CD4-positive, alpha-beta T cell treated with Interleukin-17A for 1 hour (primary cell): ENCODE measurements at places on chromosomes 2 and 18.

DNA sequence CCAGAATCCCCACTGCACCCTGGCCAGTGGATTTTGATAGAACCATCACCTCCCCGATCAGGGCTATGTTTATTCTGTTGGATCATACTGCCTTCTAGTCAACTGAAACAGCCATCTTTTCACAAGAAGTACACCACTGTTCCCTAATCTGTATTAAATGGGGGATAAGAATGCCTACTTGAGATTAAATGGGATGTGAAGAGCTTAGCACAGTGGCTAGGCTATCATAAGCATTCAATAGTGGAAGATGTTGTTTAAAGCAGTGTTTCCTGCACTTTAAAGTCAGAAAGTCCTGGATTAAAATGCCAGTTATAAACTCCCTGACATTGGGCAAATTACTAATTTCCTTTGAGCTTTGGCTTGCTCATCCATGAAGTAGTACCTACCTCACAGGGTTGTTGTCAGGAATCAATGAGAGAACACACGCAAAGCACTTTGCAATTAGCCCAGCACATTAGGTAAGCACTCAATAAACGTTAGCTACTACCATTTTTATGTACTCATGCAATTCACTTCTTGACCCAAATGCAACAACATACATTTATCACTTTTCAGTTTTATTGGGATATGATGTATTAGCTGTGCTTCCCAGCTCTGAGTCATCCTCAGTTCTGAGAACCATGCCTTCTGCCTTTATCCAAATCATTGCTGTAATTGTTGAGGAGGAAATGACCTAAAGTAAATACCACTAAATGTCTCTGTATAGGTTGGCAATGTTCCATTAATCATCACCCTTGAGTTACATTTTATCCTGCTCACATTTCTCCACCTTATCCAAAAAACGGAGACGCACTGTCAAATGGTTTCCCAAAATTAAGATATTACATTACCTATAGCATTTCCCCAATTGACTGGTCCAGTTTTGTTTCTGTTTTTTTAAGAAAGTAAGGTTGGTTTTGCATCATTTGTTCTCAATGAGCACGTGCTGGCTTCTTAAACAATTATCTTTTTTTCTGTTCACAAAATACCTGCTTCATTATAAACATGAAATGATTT is 2.1 kb downstream of the TMEM247 start:
- DNase-seq, result no peak

- no peak for DNase-seq
Observed at GRCh38 chr2:207110310-207110709, 55.4 kb downstream of the KLF7 start.

- DNase-seq, result peak; percentile 4
Observed at GRCh38 chr2:226136739-226137138, 662.9 kb downstream of the IRS1 start.

DNA sequence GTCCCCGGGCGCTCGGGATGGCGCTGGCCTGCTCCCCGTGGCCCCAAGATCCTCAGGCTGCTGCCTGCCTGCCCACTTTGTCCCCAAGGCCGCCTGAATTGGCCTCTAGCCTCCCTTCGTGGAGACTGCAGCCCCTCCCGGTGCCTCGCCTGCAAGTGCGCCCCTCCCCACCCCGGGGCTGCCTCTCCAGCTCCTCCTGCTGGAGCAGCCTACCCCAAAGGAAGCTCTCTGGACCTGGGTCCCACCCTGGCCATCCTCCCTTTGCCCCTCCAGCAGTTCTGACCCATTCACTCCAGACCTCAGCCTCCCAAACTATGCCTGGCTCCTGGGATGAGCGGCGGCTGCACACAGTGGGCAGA is 6.2 kb downstream of the ESPNL start:
- no peak for DNase-seq

GRCh38 chr2:231387904-231388724 is 7.4 kb upstream of the B3GNT7 start:
- no peak for DNase-seq
